ENCODE measurements at places on chromosomes 2 and 18.

- peaks cover 2% of the 10 kb centered on the region for H3K27me3 ChIP-seq
- no peaks in the 10 kb centered on the region for H3K36me3 ChIP-seq
Observed at GRCh38 chr2:112879491-112880041, 31.4 kb upstream of the IL37 start.

DNA sequence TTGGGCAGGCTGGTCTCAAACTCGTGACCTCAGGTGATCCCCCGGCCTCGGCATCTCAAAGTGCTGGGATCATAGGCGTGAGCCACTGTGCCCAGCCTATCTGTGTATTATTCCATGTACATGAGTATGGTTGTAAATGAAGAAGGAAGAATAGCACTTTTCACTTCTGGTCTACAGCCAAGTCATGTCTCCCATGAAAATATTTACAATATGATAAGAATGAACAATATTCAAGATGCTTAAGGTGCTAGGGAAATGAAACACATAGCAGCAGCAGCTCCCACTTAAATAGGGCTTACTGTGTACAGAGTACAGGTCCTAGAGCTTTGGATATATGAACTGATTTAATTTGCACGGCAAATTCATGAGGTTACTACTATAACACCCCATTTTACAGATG is 70.3 kb upstream of the COL5A2 start:
- H3K27me3 ChIP-seq, result no peaks in the 10 kb centered on the region
- no peak overlapping the region for H3K4me3 ChIP-seq
- H3K4me1 ChIP-seq, result peaks cover 9% of the 10 kb centered on the region
- H3K27ac ChIP-seq, result no peak overlapping the region
- DNase-seq, result no peak
- no peaks in the 10 kb centered on the region for H3K36me3 ChIP-seq

GRCh38 chr2:239236808-239237205 is 164.0 kb downstream of the HDAC4 start:
- H3K27me3 ChIP-seq, result no peaks in the 10 kb centered on the region
- H3K27ac ChIP-seq, result no peak overlapping the region
- no peak overlapping the region for H3K4me3 ChIP-seq

GRCh38 chr18:3281456-3282400 is 19.8 kb downstream of the MYL12B start:
- DNase-seq, result no peak
- no peak overlapping the region for H3K4me3 ChIP-seq
- peaks cover 7% of the 10 kb centered on the region for H3K36me3 ChIP-seq
- no peak overlapping the region for H3K27ac ChIP-seq

GRCh38 chr2:108594132-108594981 is 60.1 kb downstream of the LIMS1 start:
- H3K36me3 ChIP-seq, result peaks cover 1% of the 10 kb centered on the region
- no peak for DNase-seq
- peak overlapping the region; percentile 3 for H3K27ac ChIP-seq
- H3K4me1 ChIP-seq, result peaks cover 30% of the 10 kb centered on the region
- no peak overlapping the region for H3K4me3 ChIP-seq

DNA sequence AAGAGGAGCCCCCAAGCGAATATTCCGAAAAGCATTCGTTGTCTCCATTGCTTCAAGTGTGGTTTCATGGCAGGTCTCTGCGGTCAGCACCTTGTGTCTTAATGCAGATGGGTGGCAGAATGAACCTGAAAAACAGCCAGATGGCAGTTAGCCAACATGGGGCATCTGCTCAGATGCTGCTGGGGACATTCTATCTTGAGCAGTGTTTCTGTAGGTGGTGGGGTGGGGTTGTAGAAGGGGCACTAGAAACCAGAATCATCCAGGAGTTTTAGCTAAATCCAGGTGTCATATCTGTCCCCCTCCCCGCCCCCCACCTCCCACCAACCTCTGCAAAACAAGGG is 42.1 kb downstream of the ST6GAL2 start:
- H3K36me3 ChIP-seq, result no peaks in the 10 kb centered on the region
- no peak overlapping the region for H3K4me3 ChIP-seq
- no peaks in the 10 kb centered on the region for H3K27me3 ChIP-seq
- H3K27ac ChIP-seq, result no peak overlapping the region
- DNase-seq, result no peak

DNA sequence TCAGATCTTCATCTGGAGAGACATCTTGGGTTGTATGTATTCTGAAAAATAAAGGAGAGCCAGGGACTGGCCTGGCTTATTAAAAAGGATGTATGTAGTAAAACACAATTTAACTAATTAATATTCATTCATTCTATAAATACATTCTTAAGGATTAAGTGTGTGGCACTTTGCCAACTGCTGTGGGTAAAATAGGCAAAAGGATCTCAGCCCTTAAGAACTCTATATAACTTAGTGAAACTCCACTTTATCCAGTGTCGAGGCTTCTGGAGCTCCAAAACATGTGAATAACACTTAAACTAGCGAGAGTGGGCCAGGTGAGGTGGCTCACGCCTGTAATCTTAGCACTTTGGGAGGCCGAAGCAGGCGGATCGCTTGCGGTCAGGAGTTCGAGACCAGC is 7.7 kb upstream of the STK39 start:
- peaks cover 3% of the 10 kb centered on the region for H3K36me3 ChIP-seq
- H3K4me3 ChIP-seq, result no peak overlapping the region
- DNase-seq, result no peak
- no peaks in the 10 kb centered on the region for H3K27me3 ChIP-seq
- no peaks in the 10 kb centered on the region for H3K4me1 ChIP-seq

GRCh38 chr18:61635901-61636528 is 256.8 kb downstream of the RNF152 start:
- H3K27ac ChIP-seq, result peak overlapping the region; percentile 63
- peaks cover 12% of the 10 kb centered on the region for H3K4me1 ChIP-seq
- peak; percentile 55 for DNase-seq
- no peaks in the 10 kb centered on the region for H3K36me3 ChIP-seq
- H3K27me3 ChIP-seq, result no peaks in the 10 kb centered on the region

GRCh38 chr2:32192418-32192817 is 26.8 kb downstream of the SLC30A6 start:
- H3K4me1 ChIP-seq, result no peaks in the 10 kb centered on the region
- peaks cover 7% of the 10 kb centered on the region for H3K36me3 ChIP-seq
- no peak overlapping the region for H3K27ac ChIP-seq
- H3K4me3 ChIP-seq, result no peak overlapping the region
- DNase-seq, result no peak

DNA sequence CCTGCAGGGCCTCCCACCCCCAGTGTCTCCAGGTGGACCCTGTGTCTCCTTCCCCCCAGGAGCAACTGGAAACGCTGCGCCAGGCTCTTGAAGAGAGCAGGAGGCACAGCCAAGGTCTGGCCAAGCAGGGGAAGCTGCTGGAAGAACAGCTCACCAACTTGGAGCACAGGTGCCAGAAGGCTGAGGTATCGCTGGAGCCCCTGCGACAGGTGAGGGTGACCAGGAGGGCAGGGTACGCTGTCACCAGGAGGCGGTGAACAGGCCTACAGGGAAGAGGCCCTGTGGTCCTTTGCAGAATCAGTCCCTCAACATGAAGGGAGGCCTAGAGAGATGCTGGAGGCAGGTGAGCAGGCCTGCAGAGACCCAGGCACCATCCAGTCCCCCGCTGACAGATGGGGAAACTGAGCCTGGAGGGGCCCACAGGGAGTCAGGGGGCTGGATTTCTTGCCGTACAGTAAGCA is 15.6 kb upstream of the SNED1 start:
- H3K4me3 ChIP-seq, result no peak overlapping the region
- no peaks in the 10 kb centered on the region for H3K4me1 ChIP-seq
- H3K27me3 ChIP-seq, result peaks cover 26% of the 10 kb centered on the region
- H3K27ac ChIP-seq, result no peak overlapping the region
- DNase-seq, result no peak
- H3K36me3 ChIP-seq, result no peaks in the 10 kb centered on the region

GRCh38 chr2:138744713-138745112 is 35.5 kb downstream of the NXPH2 start:
- peak overlapping the region; percentile 19 for H3K27ac ChIP-seq
- H3K4me3 ChIP-seq, result no peak overlapping the region
- H3K4me1 ChIP-seq, result peaks cover 9% of the 10 kb centered on the region
- no peaks in the 10 kb centered on the region for H3K36me3 ChIP-seq
- H3K27me3 ChIP-seq, result no peaks in the 10 kb centered on the region

GRCh38 chr2:237675316-237675715 is 47.9 kb downstream of the LRRFIP1 start:
- peaks cover 26% of the 10 kb centered on the region for H3K4me1 ChIP-seq
- no peaks in the 10 kb centered on the region for H3K36me3 ChIP-seq
- H3K27ac ChIP-seq, result peak overlapping the region; percentile 89
- no peak for DNase-seq
- H3K27me3 ChIP-seq, result no peaks in the 10 kb centered on the region
- H3K4me3 ChIP-seq, result no peak overlapping the region

GRCh38 chr18:62412231-62412979 is 87.3 kb downstream of the TNFRSF11A start:
- H3K27me3 ChIP-seq, result peaks cover 8% of the 10 kb centered on the region
- H3K4me3 ChIP-seq, result no peak overlapping the region
- H3K36me3 ChIP-seq, result no peaks in the 10 kb centered on the region
- no peaks in the 10 kb centered on the region for H3K4me1 ChIP-seq
- no peak for DNase-seq
- H3K27ac ChIP-seq, result no peak overlapping the region

DNA sequence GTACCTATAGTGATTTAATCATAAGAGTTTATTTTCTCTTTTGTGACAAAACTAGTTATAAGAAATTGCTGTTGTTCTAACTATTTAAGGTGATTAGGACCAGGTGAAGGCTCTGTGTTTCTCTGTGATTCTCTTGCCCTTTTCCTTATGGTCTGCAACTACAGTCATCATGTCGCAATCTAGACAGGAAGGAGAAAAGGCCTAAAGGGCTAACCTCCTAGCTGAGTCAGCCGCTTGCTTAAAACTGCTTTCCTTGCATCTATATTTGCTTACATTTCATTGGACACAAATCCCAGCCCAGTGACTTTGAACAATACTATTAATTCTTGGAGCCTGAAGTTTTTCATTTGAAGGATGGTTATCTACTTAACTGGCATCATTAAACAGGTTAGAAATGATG is 93.1 kb downstream of the PIK3C3 start:
- H3K4me1 ChIP-seq, result peaks cover 20% of the 10 kb centered on the region
- H3K36me3 ChIP-seq, result peaks cover 29% of the 10 kb centered on the region
- no peaks in the 10 kb centered on the region for H3K27me3 ChIP-seq
- no peak for DNase-seq

All from progenitor cell of endocrine pancreas (in vitro differentiated cells).